ENCODE measurements at places on chromosomes 1 and 21.

DNA sequence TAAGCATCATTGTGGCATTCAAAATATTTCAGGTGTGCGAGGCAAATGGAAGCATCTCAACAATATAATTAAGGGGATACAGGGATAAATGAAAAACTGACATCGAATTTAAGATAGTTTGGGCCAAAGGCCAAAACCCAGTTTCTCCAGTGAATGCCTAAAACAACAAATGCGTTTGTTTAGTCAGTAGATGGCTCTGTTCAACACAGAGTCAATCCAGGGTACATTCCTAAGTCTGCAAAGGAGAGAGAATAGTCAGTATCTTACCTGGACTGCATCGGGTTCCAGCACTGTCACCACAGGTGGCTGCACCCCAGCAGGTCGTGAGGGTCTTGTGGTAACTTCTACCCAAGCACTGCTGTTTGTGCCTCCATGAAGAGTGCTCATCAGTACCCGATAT lies 321.1 kb downstream of the KCTD3 start:
- no peak for DNase-seq

DNA sequence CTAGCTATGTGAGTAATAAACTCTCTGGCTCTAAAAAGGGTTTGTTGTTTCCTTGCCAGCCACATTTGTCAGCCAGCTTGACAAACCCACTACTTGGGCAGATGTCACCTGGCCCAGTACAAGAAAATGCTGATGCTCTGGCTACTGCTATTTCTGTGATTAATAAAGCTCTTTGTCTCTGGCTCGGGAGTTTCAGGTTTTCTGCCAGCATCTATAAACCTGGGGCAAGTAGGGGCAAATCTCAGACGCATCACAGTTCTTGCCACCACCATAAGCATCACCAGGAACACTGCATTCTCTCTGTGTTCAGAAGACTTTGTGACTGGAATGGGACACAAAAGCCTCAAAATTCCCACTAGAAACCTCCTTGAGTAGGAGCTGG lies 2.5 kb downstream of the ITLN2 start:
- DNase-seq, result no peak

GRCh38 chr1:165703648-165704047 lies 5.3 kb upstream of the ALDH9A1 start:
- no peak for DNase-seq

- no peak for DNase-seq
Measured at GRCh38 chr1:236222632-236223031, 59.1 kb downstream of the ERO1B start.

GRCh38 chr21:16983420-16983819 lies 529.4 kb upstream of the CXADR start:
- no peak for DNase-seq
